ENCODE measurements at places on chromosomes 16 and 17. TPM values are rescaled to one million over a fixed set of nuclear protein-coding genes. Genes with fewer than 3 reads are reported as not detected.

HOXB13 gene
- 0.49 TPM for total RNA-seq

MAP2K3 gene
- 22.0 TPM for total RNA-seq

PLK1 gene
- 1.1 TPM for total RNA-seq

NLRC3 gene
- total RNA-seq = 0.88 TPM

ERBB2 gene
- 13.2 TPM for total RNA-seq

AGRP gene
- total RNA-seq = not detected

PNMT gene
- 2.6 TPM for total RNA-seq

CDC6 gene
- total RNA-seq = 2.2 TPM

KRTAP1-5 gene
- total RNA-seq = not detected

ACSM2A gene
- not detected for total RNA-seq
